ENCODE measurements at places on chromosomes 1 and 21.

DNA sequence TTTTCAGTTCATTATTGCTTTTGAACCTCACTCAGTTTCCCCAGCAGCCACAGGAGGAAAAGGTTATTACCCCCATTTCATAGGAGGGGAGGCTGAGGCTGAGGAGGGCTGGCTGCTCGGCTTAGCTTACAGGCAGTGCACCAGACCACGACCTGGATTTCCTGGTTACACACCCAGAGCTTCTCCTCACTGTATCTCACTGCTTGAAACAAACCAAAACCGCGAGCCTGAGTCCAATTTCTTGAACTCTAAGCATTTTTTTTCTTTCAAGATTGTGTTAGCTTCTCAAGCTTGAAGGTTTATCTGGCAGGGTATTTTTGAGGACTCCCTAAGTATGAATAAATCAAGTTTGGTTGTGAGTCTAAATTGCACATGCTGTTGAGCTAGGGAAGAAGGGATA, 188.9 kb upstream of the EDN2 start:
- DNase-seq = no peak

GRCh38 chr1:112389689-112390088, 6.3 kb upstream of the CTTNBP2NL start:
- no peak for DNase-seq

DNA sequence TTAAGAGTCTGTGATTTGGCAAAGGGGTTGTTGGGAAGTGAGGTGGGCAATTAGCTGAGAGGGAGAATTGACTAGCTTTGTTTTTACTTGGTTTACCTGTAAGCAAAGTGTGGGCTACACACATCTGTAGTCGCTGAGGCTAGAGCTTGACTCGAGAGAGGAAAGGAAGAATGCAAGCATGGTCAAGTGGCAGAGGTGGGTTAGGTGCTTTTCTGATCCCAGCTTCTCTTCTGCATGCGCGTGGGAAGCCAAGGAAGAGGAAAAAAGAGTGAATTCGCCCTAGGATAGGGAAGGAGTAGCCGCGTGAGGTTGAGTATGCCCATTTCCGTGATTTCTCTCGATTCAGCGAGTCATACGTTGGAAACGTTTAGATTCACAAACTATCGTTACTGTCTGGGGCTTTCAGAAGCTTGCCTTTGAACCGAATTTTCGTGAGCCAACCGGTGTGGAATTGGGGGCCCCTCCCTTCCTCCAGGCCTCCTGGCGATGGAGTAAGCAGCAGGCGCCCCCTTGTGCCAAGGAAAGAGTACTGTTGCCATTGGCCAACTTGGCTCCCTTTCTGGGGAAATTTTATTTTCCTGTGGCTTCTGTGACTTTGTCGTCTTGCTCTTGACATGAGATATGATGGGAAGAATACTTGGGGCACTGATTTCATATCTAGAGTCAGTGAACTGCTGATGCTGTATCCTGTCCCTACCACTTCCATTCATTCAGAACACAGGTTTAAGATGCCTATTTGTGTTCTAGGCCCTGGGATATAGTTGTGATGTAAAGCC, 1.3 kb downstream of the PIGV start:
- peak; percentile 77 for DNase-seq

GRCh38 chr1:94612525-94613204, 71.1 kb upstream of the F3 start:
- DNase-seq = no peak

GRCh38 chr1:65265651-65266351, 43.5 kb upstream of the DNAJC6 start:
- DNase-seq = no peak

DNA sequence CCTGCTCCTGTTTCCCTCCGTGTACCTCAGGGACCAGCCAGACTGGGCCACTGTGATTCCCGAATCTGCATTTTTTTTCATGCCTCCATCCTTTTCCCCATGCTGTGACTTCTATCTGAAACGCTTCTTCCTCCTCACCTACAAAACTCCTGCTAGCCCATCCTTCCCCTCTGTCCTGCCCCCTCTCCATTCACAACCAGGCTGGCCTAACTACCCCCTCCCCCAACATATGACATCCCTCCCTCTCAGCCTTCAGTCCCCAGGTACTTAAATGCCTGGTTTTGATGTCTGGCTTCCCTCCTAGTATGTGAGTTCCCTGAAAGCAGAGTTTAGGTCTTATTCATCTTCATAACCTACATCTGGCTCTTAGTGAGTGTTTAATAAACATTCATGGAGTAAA, 82.7 kb downstream of the TAS1R2 start:
- no peak for DNase-seq

GRCh38 chr1:32060914-32061313, 11.8 kb upstream of the TMEM39B start:
- DNase-seq = no peak

DNA sequence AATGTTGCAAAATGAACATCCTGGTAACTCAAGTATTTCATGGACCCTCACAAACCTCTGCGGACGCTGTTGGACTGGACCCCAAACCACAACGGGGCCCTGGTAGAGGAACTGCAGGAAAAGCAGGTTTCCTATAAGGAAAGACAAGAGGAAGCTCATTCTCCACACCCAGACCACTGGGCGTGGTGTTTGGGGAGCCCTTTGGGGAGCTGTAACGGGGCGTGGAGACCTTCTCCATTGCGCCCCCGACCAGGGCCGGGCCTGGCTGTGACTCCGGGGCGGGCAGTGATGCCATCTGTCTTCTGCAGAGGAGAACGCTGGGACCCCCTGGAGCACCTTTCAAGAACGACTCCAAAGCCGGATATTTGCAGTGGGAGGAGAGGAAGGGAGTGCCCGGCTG, 30.0 kb upstream of the AGPAT3 start:
- no peak for DNase-seq

DNA sequence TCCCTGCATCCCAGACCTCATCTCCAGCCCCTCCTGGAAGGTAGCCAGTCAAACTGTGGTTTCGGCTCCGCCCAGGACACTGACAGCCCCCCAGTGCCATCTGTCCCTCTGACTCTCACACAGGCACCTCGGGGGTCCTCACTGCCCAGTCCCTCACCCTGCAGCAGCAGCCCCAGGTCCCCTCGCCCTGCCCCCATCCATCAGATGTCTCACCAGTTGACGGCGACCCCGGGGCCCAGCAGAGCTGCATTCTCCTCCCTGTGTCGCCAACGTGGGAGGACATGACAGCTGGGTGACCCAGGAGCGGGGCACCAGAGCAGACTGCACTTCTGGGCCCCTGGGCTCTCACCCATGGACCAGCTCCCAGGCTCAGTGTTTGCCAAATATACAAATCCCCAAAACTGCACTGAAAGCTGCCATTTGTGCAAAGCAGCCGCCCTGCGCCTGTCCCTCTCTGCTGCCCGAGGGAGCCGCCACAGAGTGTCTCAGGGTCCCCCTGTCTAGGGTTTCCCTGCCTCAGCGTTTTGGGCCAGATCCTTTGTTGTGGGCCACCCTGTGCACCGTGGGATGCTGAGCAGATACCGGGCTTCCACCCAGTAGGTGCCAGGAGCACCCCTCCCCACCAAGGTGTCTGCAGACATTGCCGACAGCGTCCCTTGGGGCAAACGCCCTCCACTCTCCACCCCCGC, 48.2 kb downstream of the PRDM15 start:
- DNase-seq = no peak

- DNase-seq = no peak
These were observed 10.0 kb downstream of the PTPRF start for GRCh38 chr1:43540653-43541071.

DNA sequence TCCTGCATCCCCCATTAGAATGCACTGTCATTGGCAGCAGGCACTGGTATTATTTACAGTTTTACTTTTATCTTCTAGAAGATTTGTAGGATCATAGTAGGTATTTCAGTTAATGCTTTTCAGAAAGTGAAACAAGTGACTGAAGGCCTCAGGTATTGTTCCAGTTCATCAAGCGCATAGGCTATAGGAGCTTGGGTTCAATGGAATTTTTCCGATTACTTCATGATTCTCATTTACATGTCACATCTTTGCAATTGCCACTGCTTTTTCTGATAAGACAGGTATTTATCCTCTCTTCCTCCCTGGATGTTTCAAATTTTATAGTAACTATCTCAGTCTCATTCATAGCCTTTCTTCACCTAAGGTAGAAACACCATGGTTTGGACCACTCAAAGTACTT, 161.3 kb downstream of the NTPCR start:
- no peak for DNase-seq

DNA sequence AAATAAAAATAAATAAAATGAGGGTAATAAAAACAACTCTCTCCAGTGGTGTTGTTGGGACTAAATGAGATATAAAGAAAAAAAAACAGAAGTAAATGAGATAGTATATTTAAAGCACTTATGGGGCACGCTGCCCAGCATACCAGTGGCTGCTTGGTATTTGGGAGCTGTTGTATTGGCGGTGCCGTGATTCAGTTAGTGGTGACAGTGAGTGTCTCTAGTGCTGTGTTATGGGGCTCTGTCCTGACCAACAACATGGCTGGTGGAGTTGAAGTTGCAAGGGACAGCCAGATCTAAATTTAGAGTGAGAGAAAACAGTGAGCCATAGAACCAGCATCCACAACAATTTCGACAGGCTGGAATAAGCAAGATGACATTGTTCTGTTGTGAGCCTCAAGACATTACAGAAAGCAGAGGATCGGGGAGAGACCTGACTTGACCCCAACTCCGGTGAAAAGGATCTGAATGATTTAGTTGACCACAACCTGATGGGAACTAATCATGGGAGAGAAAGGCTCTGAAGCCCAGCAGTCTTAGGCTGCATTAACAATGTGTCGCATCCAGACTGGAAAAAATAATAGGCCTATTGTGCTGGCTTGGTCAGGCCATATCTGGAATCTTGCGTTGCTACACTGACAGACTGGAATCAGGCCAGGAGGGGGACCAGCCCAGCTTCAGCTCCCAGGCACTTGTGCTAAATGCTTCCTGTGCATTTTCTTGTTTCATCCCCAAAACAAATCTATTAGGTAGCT, 2.4 kb upstream of the MFSD2A start:
- DNase-seq = peak; percentile 40

DNA sequence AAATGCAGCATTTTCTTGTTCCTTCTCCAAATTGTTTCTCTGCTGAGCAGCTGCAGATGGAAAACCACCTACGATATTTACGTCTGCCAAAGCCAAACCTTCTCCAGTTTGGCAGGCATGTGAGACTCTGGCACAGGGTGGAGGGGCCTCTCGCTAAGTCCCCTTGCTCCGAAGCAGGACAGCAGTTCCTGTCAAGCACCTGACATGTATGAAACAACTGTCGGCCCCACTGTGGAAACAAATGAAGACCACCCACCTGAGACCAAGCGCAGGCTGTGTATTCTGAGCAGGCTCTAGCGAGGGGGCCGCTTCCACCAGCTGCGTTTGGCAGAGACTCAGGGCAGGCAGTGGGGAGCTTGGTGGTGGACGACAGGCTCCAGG, 74.7 kb downstream of the RIPK4 start:
- no peak for DNase-seq

GRCh38 chr21:28669971-28670653, 322.6 kb downstream of the LTN1 start:
- no peak for DNase-seq

GRCh38 chr1:203322500-203323179, 17.3 kb downstream of the BTG2 start:
- DNase-seq = no peak

DNA sequence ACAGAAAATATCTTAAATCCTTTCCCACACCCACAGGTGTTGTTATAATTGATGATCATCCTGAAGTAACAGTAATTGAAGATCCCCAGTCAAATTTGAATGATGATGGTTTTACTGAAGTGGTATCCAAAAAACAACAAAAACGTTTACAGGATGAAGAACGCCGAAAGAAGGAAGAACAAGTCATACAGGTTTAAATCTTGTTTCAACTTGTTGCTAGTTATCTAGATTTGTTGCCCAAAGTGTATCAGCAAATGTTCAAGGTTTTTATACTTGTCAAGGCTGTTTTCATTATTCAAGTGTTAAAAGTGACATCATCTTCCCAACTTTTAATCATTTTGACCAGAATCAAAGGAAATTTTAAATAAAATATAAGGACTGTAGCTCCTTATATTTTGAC, 64.7 kb downstream of the PRRC2C start:
- no peak for DNase-seq

DNA sequence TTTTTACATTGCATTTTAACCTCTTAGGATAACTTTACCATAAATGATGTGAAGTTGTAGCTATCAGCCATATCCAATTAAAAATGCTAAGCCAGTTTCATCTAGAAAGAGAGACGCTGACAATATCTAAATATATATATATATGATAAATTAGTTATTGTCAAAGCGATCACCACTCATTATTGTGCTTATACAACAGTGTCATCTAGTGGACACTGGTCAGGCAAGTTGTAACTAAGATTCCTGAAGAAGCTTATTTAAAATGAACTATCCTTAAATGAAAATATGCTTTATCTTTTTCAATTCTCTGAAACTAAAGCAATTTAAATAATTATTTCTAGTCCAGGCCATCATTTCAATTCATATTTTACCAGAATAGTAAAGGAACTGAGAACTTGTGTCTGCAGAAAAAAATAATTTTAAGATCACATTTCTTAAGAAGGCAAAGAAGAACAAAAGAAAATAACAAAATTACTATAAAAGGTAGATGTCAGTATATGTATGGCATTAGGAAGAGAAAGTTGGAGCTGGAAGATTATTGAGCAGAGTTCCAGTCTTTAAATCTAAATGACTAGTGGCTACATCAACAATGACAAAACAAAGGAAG, 193.3 kb upstream of the SNX7 start:
- DNase-seq = no peak

- no peak for DNase-seq
These were observed 1.5 kb downstream of the FABP3 start for GRCh38 chr1:31371121-31371959.

DNA sequence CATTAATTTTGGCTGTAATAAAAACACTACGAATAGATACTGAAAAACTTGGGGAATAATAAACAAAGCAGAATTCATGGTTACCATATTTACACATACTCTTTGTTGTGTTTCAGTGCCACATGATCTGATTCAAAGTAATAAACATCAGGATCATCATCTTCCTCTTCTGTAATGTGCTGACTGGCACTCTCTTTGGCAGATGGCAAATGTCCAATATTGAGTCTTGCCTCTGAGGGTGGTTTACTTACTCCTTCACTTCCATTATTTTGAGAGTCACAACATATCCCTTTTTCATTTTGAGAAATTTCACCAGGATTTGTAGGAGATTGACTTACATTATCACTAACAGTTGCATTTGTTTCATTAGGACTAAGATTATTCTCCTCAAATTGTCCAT, 50.7 kb downstream of the ZZZ3 start:
- DNase-seq = no peak

DNA sequence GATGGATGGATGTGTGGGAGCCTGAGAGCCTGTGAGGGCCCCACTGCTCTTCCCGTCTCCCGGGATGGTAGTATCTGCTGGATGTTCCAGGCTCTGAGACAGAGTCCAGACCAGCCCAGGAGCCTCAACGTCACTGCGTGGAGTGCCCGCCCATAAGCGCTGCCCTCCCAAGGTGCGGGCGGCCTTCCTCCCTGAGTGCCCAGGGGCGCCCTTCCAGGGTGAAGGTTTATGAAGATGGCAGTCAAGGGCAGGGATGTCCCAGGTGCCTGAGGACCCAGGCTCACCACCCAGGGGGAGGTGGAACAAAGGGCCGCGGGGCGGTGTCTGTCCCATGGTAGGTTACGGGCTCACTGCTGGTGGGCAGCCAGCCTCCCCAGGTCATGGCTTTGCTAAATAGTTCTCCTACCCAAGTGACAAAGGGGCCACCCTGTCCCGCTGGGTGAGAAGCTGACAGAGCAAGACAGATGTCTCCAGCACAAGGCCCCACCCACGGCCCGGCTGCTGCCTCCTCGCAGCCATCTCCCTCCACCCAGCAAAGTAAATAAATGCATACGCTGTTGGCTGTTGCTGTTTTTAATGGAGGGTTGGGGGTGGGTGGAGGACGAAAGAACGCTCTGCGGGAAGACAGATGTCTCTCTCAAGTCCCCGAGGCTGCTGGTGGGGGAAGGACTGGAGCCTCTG, 9.0 kb upstream of the GPR153 start:
- DNase-seq = no peak

GRCh38 chr1:160409486-160409885, 9.1 kb downstream of the VANGL2 start:
- no peak for DNase-seq
